OCI-LY7 (cell line): ENCODE measurements at places on chromosomes 11 and 22. TPM values are rescaled to one million over a fixed set of nuclear protein-coding genes. Genes with fewer than 3 reads are reported as not detected.
A peak's percentile ranks its signal among the peaks of the same experiment; 100 is the strongest.

DNA sequence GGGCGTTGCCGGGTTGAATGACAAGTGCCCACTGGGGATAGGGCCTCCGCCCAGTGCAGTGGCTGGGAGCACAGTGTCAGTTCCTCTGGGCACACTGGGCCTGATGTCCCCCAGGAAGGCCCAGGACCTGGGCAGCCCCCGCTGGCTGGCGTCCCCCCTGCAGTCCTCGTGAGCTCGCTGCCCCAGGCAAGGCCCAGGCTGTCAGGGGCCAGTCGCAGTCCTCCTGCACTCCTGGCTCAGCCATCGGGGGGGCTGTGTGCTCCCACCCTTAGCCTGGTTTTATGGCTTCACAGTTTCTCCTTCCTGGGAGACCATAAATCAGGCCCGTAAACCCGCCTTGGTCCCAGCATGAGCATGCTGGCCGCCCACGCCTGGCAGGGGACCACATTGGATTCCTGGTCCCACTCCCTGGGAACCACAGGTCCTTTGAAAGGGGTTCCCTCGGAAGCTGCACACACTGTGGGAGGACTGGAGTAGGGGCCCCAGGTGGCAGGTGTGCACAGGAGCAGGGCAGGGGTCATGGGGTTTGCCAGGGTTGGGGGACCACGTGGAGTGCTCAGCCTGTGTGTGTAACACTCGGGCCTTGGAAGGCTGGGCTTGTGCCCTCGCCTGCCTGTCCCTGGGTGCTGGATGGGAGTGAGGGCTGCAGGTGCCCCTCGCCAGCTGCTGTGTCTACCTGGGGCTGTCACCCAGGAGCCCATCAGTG, 113.6 kb downstream of the KCNQ1OT1 start:
- DNase-seq = no peak

- DNase-seq = no peak
These were observed 759 bp downstream of the AP2A2 start for GRCh38 chr11:926341-926916.

The PHF21B gene
- total RNA-seq = 12.4 TPM in 2 replicates

The OR51B2 gene
- not detected in 2 replicates for total RNA-seq

- DNase-seq = peak; percentile 72
These were observed 79.0 kb downstream of the TTC28 start for GRCh38 chr22:28600546-28601143.

GRCh38 chr11:93528252-93528651, 14.9 kb downstream of the SMCO4 start:
- no peak for DNase-seq

GRCh38 chr11:75913984-75914383, 99.0 kb downstream of the UVRAG start:
- no peak for DNase-seq

DNA sequence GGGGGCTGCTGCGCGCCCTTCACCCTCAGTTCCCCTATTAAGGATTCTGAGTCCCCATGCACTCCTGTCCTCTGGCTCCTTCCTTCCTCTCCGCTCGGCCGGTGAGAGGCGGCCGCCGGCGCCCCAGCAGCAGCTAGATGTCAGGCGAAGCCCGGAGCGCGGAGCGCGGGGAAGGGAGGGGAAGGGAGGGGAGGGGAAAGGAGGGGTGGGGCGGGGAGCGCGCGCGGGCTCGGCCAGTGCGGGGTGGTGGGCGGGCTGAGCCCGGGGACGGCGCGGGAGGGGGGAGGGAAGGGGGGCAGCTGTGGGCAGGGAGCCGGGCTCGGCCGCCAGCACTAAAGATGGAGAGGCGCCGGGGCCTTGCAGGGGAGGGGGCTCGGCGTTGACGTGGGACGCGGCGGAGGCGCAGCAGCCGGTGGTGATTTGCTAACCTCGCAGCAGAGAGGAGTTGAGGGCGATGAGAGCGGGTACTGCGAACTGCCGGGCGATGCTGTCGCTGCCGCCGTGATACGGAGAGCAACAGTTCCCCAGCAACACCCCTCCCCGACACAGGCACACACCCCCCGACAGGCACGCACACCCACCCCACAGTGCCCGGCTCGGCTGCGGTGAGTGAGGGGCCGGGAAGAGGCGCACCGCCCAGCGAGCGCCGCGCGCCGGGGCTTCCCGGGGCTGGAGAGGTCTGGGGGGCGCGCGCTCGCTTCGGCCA, at the start of gene ZBTB16:
ZBTB16 (plus strand) TSS at position 434 of the 706 bp plus-strand sequence. CDS start 3,590 bp downstream, outside the sequence.
- no peak for DNase-seq

DNA sequence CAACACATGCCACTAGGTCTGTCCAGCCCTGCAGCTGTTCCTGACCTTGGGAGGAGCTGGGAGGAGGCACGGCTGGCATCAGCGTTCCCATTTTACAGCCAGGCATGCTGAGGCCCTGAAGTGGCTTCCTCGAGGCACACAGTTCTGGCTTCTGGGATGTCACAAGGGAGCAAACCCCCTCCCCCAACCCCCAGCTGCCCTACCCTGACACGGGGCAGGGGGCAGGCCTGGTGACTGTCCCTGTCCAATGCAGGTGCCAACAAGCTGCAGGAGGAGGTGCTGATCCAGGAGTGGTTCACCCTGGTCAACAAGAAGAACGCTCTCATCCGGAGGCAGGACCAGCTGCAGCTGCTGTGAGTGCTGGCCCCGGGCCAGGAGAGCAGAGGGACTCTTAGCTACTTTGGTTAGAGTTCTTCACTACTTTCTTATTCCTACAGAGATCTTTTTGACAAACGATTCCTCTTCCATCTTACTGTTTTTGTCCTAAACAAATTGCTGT, 5.3 kb downstream of the KCNK7 start:
- no peak for DNase-seq

- DNase-seq = no peak
These were observed 34.2 kb downstream of the TBC1D22A start for GRCh38 chr22:46796566-46797195.

The OR10S1 gene
- not detected in 2 replicates for total RNA-seq

The OR5B2 gene
- not detected in 2 replicates for total RNA-seq

The PRR33 gene
- not detected in 2 replicates for total RNA-seq

The TCN1 gene
- not detected in 2 replicates for total RNA-seq

- no peak for DNase-seq
These were observed 7.6 kb downstream of the HARBI1 start for GRCh38 chr11:46609386-46609785.

DNA sequence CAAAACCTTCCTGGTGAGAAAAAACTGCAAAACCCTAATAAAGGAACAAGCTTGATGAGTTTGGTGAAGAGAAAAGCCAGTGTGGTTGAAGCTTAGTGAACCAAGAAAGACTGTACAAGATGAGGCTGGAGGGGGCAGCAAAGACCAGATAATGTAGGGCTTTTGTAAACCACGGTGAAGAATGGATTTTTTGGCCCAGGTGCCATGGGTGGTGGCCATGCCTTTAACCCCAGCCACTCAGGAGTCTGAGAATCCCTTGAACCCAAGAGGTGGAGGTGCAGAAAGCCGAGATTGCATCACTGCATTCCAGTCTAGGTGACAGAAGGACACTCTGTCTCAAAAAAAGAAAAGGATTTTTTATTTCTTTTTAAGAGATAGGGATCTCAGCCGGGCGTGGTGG, 5.0 kb upstream of the ZDHHC5 start:
- peak; percentile 38 for DNase-seq

GRCh38 chr11:11587122-11587521, 34.7 kb downstream of the GALNT18 start:
- DNase-seq = no peak
